ENCODE measurements at places on chromosomes 13 and 19. TPM values are rescaled to one million over a fixed set of nuclear protein-coding genes. Genes with fewer than 3 reads are reported as not detected.

Gene GFY
- 0.21 TPM for total RNA-seq

Gene RYR1
- total RNA-seq, result 4.8 TPM

Gene ZNF701
- total RNA-seq, result 0.24 TPM

Gene ZNF135
- total RNA-seq, result not detected

Gene KCTD4
- total RNA-seq, result not detected

Gene ZFR2
- 0.24 TPM for total RNA-seq

Gene TJP3
- total RNA-seq, result 0.53 TPM

Gene APOC4
- total RNA-seq, result not detected

Gene ZNF224
- total RNA-seq, result 10.9 TPM

Gene PEPD
- total RNA-seq, result 123 TPM

Gene TNNT1
- total RNA-seq, result 114 TPM

Gene RGCC
- total RNA-seq, result 1.3 TPM

Gene PABPC3
- 0.10 TPM for total RNA-seq

Gene CHST8
- total RNA-seq, result 0.24 TPM

Gene ZNF350
- total RNA-seq, result 4.7 TPM

Gene SLC25A41
- 0.17 TPM for total RNA-seq

Gene ZNF223
- total RNA-seq, result 2.7 TPM

All from A549 treated with CORT108297 at 1 μM for 4 hours (cell line).